ENCODE measurements at places on chromosomes 3 and 15.

DNA sequence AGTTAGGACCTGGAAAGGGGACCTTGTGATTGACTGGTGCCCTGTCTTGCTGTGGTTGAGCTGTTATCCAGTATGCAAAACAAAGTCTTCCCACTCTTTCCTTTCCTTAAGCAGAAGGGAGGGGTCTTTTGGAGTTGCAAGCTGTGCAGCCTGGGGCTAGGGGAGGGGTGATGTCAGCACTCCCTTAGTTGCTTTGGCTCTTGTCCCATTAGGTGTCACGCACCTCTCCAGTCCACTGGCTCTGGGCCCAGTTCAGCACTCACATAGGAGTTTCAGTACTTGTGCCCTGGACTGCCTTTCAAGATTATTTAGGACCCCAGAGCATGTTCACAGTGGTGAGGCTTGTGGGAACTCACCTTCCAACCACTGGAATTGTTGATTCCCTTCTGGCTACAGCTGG, 238.5 kb downstream of the DOCK3 start:
- DNase-seq: no peak

DNA sequence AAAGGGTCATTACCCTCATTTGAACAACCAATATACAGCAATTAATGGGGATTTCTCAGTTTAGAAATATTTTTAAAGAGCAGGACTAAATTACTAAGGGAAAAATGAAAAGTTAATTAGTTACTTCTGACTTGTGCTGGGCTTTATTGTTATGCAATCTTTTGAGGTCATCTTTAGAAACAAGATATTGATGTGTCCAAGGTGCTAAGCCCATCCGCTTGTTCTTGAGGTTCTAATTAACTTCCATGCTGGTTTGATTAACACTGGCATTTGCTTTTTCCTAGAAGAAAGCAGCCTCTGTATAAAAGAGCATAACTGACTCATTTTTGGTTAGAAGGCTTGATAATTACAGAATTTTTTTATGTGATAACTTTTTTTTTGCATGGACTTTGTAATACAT, 256.5 kb upstream of the AGTR1 start:
- no peak for DNase-seq

- no peak for DNase-seq
These were observed 425 bp downstream of the ANPEP start for GRCh38 chr15:89814112-89814742.

- no peak for DNase-seq
These were observed 2.7 kb downstream of the HERC1 start for GRCh38 chr15:63831041-63831440.

- DNase-seq: no peak
These were observed 747.9 kb downstream of the ROBO1 start for GRCh38 chr3:79019924-79020173.

GRCh38 chr3:133805702-133806475, at the start of gene SRPRB:
Gene SRPRB, plus strand, starts transcription at chr3:133805815. Its CDS starts 34 bp downstream, at chr3:133805849.
- peak; percentile 88 for DNase-seq

- no peak for DNase-seq
These were observed 54.4 kb downstream of the ISG20 start for GRCh38 chr15:88693191-88693590.

- no peak for DNase-seq
These were observed 23.3 kb downstream of the SEMA7A start for GRCh38 chr15:74410502-74410901.

GRCh38 chr3:102510663-102511062, 75.8 kb downstream of the ZPLD1 start:
- no peak for DNase-seq

DNA sequence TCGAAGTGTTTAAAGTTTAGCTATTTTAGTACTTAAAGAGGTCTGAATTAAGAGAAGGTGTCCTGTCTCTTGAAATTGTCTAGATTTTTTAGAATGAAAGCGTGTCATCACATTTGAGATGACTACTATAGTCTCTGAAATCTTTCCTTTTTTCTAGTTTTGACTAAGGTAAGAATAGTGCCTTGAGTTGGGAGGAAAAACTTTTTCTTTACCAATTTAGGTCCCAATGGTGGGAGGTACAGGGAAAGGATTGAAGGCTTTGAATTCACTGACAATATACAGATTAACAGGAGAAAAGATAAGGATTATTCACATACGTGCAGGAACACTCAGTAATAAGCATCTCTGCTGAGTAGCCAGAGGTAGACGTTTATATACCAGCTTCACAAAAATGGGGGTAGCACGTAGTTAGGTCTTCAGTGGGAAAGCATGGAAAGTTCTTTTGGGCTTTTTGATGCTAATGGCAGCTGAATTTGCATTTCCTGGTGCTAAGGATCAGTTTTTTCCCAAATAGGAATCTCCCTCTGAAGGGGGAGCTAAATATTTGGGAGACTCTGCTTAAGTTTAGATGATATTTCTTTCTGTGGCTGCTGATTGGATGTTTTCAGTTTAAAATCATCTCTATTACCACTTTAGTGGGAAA, 88.1 kb downstream of the VPS8 start:
- no peak for DNase-seq
